CMK (cell line): ENCODE measurements at places on chromosomes 4 and X.

GRCh38 chrX:72002875-72003274 is 92.2 kb downstream of the NHSL2 start:
- DNase-seq: no peak

DNA sequence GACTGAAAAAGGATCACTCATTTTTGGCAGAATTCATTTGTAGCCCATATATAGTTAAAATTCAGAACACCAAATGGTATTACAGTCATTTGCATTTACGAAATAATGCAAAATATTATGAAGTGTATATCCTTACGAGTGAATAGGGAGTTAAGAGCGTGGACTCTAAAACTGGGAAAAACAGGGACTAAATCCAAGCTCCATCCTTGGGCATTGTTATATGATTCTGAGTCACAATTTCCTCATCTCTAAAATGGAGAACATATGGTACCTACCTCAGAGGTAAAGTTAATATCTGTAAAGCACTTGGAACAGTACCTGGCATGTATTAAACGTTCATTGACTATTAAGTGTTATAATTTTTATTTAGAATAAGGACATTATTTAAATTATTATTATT is 106.3 kb downstream of the ZAR1 start:
- no peak for DNase-seq

DNA sequence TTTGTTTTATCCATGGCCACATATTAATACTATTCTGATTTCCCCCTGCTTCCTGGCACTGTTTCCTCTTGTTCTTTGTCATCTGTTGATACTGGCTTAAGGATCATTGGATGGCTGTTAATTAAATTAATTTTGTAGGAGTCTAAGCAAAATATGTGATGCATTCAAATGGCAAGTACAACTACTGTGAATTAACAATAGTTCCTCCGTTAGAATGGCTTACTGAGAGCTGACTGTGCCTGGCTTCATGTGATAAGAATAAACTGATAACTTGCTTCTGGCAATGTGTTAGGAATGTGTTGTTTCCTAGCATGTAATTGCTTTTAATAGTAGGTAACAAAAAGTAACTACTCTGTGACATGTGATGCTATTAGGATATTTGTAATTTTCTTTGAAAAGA is 98.5 kb downstream of the RPA4 start:
- DNase-seq: no peak

GRCh38 chr4:20418861-20419451 is 167.3 kb downstream of the SLIT2 start:
- DNase-seq: no peak

- DNase-seq: no peak
Measured at GRCh38 chr4:139973015-139973414, 181.0 kb downstream of the MAML3 start.

DNA sequence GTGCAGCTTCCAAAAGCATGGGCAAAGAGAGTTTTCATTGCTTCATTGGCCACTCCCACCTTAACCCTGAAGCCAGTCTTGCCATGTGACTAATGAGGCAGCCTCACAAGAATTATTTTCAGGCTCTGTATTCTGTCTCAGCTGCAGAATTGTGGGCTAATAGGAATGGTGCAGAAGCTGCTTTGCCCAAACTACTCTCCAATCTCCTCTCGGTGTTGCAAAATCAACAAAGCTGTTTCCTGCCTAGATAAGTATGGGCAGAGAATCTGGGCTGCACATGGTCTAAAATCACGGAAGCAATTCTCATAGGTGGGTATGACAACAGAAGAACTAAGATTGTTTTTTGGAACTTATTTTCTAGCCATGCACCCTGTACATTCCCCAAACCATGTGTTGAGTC is 31.4 kb downstream of the PPP1R2C start:
- no peak for DNase-seq

- DNase-seq: no peak
Measured at GRCh38 chr4:185282968-185283367, 73.6 kb downstream of the SNX25 start.

DNA sequence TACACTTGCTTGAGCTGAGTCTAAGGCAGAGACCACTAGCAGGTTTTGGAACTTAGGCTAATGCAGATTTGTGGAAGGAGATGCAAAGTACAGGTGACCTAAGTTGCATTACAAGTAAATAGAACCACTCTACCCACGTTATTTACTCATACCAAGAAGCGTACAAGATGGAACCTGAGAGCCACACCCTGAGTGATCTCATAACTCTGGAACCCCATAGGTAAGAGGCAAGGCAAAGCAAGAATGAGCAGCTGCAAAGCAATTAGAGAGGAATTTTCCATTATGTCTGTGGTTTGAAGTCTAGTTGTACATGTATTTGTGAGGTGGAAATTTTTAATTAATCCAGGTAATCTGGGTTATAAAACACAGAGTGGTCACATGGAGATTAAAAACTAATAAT is 55.4 kb downstream of the CC2D2A start:
- DNase-seq: no peak

DNA sequence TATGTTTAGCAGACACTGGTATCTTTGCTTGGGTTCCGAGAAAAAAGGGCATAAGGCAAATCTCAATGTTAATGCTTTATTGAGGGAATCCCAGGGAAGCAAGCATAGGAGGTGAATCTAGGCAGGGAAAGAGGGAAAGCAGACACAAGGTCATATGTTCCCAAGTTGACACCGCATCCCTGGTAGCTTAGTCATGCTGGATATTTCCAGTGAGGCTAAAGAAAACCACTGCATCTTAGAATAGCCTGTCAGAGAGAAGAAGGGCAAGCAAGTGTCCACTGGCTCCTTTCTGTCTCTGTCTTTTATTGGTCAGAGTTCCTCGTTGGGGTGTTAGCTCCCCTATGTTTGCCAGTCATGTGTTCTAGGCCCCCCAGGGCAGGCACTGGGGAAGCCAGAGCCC is 104.7 kb downstream of the NKX6-1 start:
- no peak for DNase-seq

DNA sequence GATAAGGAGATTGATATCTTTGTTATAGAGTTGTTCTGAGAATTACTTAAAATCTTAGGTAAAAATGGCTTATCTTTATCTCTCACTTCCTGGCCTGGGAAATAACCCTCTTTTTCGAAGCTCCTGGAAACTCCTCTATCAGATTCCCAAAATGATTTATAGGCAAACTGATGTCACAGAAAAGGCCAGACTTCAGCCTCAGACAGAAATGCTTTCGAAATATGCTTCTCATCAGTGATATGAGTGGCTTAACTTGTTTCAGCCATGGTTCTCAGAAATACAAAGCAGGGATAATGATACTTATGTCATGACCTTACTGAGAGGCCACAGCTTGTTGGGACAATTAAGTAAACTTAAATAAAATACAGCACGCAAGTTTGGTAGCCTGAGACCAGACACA is 85.3 kb upstream of the HS3ST1 start:
- no peak for DNase-seq

DNA sequence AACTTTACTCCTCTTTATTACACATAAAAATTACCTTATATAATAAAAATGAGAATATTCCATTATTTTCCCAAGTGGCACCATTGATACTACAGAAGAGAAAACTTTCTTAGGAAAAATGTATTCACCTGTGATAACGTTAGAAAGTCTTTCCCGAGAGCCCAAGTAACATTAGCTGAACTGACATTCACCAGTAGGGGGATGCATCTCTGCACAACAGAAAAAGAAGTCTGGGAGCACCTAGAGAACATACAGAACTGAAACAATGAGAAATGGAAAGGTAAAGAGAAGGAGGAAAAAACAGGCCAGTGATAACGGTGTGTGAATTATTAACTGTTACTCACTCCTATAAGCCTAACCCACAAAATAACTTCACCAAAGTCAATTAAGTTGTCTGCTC is 423.3 kb downstream of the CENPC start:
- no peak for DNase-seq

DNA sequence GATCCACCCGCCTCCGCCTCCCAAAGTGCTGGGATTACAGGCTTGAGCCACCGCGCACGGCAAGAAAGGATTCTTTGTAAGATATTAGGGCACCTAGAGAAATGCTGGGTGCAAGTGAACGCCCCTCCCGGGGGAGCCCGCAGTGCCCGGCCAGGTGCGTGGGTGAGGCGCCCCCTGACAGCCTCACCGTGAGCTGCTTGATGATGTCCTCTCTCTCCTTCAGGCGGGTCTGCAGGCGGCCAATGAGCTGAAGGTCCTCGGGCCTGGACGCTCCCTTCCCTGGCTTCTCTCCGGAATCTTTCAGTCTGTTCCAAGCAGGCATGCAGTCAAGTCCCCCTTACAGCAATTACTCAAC is 21.9 kb downstream of the MED28 start:
- no peak for DNase-seq

GRCh38 chrX:46572340-46572936 is 1.1 kb upstream of the CHST7 start:
- no peak for DNase-seq

DNA sequence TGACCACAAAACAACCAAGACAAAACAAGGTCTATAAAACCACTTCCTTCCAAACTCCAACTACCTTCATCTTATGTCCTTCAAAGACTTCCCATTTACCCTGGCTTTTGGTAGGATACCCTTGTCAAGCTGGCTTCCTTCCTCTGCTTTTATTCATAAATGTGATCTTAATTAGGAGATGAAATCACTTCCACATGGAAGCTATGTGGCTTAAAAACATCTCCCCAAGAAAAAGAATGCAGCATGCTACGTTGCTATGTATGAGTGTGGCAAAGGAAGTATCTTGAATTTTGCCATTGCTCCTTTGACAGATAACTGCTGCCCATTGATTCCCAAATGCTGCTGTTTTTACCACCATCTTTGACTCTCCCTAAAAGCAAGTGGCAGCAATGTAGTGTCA is 46.4 kb upstream of the VEGFD start:
- no peak for DNase-seq

DNA sequence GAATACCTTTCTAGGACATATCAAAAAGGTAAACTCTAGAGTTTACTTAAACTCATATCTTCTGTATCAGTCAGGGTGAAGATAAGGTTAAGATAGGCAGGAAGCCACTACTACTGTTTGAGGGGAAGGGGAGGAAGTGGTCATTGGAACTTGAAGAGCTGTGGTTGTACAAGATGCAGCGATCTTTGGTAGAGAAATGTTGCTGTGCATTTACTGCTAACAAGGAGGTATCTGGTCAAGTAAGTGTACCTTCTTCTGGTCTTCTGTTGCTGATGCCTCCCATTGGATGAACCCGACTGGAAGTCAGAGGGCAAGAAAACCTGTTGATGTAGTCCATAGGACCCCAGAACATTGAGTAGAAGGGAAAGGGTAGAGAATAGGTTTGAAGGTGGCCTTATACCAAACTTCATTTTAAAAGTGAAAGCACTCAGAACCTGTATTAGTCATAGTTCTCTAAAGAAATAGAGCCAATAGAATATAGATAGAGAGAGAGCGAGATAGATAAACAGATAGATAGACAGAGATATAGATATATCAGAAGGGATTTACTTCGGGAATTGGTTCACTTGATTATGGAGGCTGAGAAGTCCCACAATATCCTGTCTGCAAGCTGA is 47.9 kb upstream of the TSPAN5 start:
- peak; percentile 49 for DNase-seq

- no peak for DNase-seq
Measured at GRCh38 chrX:112816908-112817307, 23.7 kb downstream of the AMOT start.

DNA sequence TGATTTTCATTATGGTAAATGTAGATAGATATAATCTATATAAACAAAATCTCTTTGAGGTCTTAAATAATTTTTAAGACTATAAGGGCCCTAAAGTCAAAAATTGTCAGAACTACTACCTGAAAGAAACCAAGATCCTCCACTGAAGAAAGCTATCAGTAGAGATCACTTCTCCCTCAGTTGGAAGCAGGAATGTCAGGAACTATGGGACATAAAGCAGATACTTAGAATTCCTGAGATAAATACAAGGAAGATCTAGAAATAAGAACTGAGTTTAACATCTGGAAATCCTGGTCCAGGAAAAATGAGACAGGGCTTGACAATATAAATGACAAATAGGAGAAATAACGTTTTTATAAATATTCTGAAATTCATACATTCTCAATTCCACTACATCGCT is 97.2 kb downstream of the ADAMTS3 start:
- DNase-seq: no peak

- DNase-seq: no peak
Measured at GRCh38 chr4:135476272-135476671, 1274.7 kb upstream of the PABPC4L start.

- DNase-seq: peak; percentile 17
Measured at GRCh38 chrX:118254611-118255010, 91.3 kb upstream of the WDR44 start.

GRCh38 chrX:102976793-102977495 is 39.9 kb downstream of the RAB40AL start:
- DNase-seq: no peak

GRCh38 chr4:153577053-153577452 is 107.0 kb upstream of the TLR2 start:
- no peak for DNase-seq

- DNase-seq: no peak
Measured at GRCh38 chrX:94576367-94577004, 902.5 kb downstream of the FAM133A start.
